ENCODE measurements at places on chromosomes 1 and 21. TPM values are rescaled to one million over a fixed set of nuclear protein-coding genes. Genes with fewer than 3 reads are reported as not detected.

FCRL5 gene
- not detected for total RNA-seq

KCNH1 gene
- not detected for total RNA-seq

PLA2G2F gene
- not detected for total RNA-seq

OR6K3 gene
- not detected for total RNA-seq

TNFRSF1B gene
- 6.7 TPM for total RNA-seq

LORICRIN gene
- not detected for total RNA-seq

ADAMTS1 gene
- total RNA-seq, result 1,477 TPM

SAMD13 gene
- total RNA-seq, result 1.1 TPM

S100A8 gene
- total RNA-seq, result not detected

YIPF1 gene
- 24.8 TPM for total RNA-seq

ORC1 gene
- 5.7 TPM for total RNA-seq

PPFIA4 gene
- total RNA-seq, result 0.50 TPM

TMEM240 gene
- total RNA-seq, result 2.0 TPM

DNAI4 gene
- total RNA-seq, result 9.1 TPM

TCHHL1 gene
- total RNA-seq, result not detected

CD1B gene
- not detected for total RNA-seq

PROX1 gene
- 0.12 TPM for total RNA-seq
